ENCODE measurements at places on chromosomes 4 and X.

DNA sequence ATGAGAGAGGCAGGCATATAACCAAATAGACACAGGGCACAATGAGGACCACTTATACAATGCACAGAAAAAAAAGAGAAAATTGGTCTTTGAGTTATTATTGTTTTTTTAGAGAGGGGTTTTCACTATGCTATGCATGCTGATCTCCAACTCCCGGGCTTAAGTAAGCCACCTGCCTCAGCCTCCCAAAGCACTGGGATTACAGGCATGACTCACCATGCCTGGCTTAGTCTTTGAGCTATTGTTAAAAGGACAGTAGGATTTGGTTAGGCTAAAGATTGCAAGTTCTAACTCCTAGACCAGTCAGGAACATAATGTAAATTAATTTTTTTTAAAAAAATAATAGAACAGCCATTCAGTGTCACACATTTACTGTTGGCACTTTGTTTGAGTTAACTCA is 340.1 kb downstream of the GPAT3 start:
- no peak for DNase-seq

DNA sequence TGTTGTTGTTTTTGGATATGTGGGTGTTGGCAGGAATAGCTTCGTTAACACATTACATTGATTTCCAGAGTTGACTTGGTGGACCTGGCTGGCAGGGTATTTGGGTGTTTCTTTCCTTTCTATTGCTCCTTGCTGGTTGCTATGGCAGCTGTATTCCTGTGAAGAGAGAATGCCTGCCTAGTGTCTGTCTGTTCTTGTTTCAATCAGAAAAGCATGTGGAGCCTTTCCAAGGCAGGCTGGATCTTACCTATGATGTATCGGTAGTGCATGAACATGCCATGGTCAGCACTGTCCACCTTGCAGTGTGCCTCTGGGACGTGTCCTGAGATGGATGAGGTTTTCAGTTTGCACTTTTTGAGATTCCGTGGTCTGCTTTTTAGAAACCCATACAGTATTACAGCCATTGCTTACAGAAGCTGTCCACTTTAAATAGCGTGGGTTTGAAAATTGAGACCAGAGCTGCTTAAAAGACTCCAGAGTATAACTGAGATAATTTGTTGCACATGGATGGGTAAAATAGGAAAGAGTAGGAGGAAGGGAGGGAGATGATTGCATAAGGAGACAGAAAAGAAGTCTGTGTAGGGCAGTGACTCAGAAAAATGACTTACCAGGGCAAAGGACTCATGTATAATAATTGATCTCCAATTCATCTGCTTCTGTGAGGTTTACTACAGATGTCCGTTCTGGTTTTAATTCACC is 20.0 kb upstream of the AADAT start:
- DNase-seq: peak; percentile 26

- DNase-seq: no peak
Measured at GRCh38 chr4:184503869-184504300, 29.5 kb upstream of the IRF2 start.

DNA sequence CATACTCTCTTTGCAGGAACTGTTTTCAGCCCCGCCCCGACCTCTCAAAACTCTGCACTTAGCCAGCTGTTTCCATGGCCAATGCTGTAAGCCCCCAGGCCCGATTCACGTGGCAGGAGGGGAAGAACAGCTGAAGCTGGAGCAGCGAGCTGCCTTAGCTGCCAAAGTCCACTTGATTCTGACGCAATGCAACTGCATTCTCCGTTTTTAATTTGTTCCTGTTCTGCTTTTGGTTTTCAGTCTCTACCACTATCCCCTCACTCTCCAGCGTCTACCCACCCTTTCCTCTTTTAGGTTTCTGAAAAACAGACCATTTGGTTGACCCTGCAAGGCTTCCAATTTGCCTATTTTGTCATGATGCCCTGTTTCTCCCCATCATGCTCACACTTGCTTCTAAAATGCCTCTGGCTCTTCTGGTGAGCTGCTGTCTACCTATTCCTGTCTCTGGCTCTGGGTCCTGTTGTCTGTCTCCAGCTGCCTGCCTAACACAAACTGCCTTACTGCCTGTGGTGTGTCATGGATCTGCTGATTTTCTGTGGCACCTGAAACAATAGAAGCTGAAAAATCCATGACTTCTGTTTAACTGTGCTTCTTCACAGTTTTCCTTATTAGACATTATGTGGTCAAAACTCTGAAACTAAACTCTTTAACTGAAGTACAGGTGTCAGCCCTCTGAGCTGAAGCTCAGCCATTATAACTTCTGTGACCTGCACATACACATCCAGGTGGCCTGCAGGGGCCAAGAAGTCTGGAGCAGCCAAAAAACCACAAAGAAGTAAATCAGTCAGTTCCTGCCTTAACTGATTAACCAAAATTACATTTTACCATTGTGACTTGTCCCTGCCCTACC is 160.5 kb upstream of the AGTR2 start:
- no peak for DNase-seq

DNA sequence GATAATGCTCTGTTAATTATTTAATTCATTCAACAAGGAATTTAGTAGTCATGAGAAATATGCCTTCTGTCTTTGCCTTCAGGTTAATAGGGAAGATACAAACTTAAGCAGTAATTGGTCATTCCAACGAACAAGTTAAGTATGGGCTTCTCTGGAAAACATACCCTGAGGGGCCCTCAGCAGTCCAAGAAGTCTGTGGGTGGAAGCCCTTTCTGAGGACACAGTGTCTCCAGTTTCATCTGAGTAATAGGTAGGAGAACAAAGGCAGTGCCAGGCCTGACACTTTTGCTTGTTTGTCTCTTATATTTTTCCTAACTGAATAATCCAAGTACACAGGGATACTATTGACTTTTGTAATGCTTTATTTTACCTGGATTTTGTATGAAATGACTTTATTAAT is 262.5 kb downstream of the FBXW7 start:
- no peak for DNase-seq

- DNase-seq: no peak
Measured at GRCh38 chr4:32986236-32986635, 2266.1 kb downstream of the PCDH7 start.

DNA sequence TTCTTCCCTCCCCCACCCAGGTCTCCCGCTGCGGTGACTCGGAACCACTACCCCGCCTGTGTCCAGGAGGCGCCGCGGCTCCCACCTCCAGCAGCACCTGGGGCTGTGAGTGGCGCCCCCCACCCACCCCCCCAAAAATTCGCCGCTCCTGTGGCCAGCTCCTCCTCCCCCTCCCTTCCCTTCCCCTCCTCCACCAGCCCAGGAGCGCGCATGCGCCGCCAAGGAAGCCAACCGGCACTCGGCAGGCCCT is 278 bp downstream of the CLOCK start:
- DNase-seq: no peak

DNA sequence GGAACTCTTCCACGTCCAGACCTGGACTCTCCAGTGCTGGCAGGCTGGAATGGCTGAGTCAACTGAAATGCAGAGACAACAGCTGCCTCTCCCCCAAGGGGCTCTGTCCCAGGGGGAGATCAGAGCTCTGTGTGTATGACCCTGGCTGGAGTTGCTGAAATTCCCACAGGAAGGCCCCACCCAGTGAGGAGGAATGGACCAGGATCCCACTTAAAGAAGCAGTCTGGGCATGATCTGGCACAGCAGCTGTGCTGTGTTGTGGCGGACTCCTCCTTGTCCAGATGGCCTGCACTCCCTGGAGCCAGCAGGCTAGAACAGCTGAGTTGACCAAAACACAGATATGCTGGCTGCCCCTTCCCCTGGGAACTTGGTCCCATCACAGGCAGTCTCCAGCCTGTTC is 25.4 kb downstream of the C4orf17 start:
- no peak for DNase-seq

- DNase-seq: no peak
Measured at GRCh38 chrX:130402208-130402684, 459 bp downstream of the RBMX2 start.

- DNase-seq: no peak
Measured at GRCh38 chr4:33411182-33411581, 2691.0 kb downstream of the PCDH7 start.

- DNase-seq: no peak
Measured at GRCh38 chr4:145614233-145614610, 5.0 kb upstream of the MMAA start.

DNA sequence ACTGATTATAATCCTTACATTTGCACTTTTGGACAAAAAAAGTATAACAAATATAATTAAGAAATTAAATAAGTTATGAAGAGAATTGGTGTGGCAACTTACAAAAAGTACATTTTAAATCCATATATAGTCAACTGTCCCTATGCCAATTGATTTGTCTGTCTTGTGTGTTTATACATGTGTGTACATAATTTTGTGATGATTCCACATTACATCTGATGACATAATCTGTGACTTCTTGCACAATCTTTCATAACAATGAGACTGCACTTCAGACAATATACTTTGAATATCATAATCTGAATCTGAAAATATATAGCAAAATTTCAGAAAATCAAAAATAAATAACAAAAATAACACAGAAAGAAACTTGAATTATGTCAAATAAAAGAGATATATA is 953.4 kb downstream of the FAT4 start:
- DNase-seq: no peak

- peak; percentile 4 for DNase-seq
Measured at GRCh38 chr4:127965803-127966175, 583 bp downstream of the ABHD18 start.

- DNase-seq: no peak
Measured at GRCh38 chr4:48405924-48406323, 64.6 kb downstream of the SLAIN2 start.

Measured in GM04503 (cell line).